ENCODE measurements at places on chromosomes 3 and 15.

GRCh38 chr3:193972832-193973231 is 163.1 kb upstream of the HES1 start:
- no peak for DNase-seq

DNA sequence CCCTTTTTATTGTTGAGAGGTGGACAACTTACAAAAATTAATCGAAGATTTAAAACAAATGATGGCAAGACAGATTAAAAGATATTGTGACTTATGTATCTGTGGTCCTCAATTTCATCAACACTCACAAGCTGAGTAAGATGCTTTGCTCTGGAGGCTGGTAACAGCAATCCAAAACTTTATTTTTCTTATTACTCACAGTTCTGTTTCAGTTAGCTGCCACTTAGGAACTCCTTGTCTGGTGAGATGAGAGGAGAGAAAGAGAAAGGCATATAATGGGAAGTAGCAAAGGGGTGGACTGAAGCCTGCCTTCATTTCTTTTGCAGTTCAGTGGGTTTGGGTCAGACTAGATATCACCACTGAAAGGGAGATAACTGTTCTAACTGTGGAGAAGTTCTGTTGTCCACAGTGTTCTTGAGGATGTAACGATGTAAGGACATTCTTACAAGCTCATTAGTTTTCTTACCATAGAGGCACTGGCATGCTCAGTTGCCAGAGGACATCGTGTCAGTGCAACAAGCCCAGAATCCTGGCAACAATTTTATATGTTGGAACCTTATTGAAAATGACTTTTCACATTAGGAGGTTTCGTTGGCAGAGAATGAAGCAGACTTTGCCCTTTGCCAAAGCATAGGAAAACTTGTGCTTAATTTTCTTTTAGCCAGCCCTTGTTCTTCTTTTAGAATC is 93.6 kb downstream of the PLCL2 start:
- no peak for DNase-seq

DNA sequence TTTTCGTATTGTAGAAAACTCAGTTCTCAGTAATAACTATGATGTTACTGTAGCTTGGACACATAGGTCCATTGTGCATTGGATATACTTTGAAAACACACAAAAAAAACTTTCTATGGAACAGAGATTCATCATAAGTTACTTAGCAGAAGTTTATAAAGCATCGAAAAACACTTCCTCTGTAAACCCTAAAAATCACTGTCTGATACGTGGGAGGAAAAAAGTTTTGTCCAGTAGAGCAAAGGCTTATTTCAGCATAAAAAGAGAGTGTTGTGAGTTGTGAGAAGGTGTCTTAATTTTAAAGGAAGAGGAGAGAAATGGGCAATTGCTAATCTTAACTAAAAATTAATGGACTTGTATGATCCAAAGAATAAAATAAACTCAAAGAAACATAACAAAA is 64.8 kb downstream of the OSTN start:
- no peak for DNase-seq

GRCh38 chr15:76073554-76073953 is 13.8 kb downstream of the TMEM266 start:
- DNase-seq = no peak

DNA sequence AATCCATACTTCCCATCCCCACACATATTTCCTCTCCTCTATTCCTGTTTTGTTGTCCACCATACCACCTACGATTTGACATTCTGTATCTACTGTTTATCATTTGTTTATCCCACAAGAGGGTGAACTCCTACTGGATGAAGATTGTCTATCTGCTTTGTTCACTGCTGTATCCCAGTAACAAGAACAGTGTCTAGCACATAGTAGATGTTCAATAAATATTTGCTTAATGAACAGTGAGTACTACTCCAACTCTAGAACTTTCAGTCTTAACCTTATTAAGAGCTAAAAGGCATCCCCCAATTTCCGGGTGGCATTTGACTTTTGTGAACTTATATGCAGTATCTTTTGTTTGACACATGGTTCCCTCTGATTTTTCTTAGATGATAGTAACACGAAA is 1.3 kb downstream of the PYGO1 start:
- DNase-seq = no peak

- no peak for DNase-seq
These were observed 582.8 kb downstream of the PDCD6IP start for GRCh38 chr3:34381243-34381642.

DNA sequence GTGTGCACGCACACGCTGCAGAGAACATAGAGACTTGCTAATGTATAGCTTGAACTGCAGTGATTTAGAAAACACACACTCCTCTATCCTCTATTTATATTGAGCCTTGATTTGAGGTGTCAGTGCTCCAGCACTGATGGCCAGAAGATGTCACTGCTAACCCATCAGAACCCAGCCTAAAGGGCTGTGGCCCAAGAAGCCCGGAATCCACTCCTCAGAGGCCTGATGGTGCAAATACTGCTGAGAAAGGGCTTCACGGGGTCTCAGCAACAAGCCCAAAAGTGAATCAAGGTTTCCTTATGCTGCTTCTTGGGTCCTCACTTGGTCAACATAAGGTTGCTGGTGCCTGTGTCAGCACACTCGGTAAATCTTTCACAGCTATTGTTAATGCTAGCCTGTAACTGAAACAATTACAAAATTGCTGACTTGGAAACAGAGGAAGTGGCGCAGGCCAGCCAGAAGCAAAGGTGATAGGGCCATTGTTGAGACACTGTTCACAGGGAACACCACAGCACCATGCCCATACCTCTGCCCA is 60.3 kb downstream of the HEG1 start:
- no peak for DNase-seq

GRCh38 chr3:87958289-87958688 is 100.5 kb downstream of the CGGBP1 start:
- DNase-seq = no peak

DNA sequence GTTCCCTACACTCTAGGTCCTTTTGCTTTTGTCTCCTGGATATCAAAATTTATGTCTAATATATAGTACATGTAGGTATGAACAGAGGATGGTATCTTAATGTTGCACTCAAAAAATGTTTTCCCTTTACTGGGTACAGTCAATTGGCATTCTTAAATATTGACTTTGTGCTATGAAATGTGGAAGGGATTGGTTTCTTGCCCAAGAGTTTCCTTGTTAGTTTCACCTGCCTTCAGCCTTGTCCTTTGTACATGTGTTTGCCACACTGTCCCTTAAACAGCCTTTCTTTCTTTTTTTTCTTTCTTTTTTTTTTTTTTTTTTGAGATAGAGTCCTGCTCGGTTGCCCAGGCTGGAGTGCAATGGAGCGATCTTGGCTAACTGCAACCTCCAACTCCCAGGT is 287.1 kb downstream of the SQOR start:
- DNase-seq = no peak
